ENCODE measurements at places on chromosomes 11 and 22.

DNA sequence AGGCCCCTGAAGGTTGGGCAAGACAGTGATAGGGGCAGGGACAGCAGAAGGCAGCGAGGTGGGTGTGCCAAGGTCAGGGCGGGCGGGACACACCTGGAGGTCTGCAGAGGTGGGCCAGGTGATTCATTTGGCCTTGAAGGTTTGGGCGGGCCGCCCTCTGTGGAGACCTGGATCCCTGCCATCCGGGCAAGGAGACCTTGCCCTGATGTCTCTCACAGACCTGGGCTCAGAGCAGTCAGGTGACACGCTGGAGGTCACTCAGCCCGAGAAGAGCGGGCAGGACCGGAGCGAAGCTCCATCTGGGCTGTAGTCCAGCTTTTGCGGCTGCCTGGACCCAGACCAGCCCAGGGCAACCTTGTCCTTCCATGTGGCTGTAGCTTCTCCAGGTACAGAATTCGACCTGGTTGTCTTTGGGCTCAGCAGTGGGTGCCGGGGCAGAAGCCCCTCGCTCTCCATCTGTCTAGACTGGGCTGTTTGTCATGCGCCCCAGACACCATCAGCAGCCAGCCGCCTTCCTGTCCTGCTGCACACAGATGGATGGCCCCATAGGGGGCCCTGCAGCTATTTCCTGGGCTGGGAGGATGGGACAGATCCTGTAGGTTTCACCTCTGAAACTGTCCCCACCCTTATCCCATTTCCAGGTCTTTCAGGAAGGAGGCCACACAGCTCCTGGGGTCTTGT is 3.1 kb downstream of the MRGPRG start:
- no peak for DNase-seq

DNA sequence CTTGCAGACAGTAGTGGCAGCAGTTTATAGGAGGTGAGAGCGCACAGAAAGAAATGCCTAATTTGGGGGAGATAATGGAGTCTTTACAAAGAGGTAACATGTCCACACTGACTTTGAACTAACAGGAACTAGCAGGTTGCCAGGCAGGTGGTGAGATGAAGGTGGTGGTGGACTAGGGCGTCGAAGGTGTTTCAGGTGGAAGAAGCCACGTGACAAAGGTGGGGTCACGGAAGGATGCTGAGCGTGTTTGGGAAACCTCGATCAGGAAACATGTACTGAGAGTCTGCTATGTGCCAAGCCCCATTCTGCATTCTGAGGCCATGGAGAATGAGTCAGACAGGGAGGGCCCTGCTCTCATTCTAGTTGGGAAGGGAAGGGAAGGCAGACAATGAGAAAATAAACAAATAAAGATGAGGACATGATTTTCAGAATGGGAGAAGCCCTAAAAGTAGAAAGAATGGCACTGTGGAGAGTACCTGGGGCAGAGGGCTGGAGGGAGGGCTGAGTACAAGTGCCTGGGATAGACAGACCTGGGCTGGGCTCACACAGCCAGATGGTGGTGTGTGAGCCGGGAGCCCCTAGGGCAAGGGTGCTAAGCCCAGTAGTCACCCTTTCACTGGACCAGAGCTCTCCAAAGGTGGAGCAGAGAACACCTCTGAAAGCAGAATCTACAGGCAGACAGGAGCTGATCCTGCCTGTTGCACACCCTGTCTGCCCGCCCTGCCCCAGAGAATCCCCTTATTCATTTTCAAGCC is 16.2 kb upstream of the NNMT start:
- DNase-seq = no peak

GRCh38 chr22:25875461-25875860 is 133.5 kb downstream of the MYO18B start:
- DNase-seq = no peak

- peak; percentile 90 for DNase-seq
Observed at GRCh38 chr11:17730608-17731462, 3.7 kb upstream of the KCNC1 start.

DNA sequence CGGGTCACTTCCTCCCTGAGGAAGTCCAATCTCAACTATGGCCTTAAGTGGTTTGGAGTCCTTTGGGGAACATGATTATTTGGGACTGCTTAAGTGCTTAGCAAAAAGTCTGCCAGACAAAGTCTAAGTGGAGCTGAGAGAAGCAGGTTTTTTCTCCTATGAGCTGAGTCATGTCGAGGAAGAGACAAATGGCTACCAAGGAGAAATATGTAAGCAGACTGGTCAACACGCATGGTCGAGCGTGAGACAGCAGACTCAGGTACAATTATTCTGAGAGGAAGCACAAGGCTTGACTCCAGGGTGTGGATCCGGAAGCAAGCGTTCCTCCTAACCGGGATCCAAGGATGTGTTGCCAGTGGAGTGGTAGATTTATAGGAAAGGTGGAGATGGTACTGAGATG is 30.6 kb downstream of the UBASH3B start:
- DNase-seq = no peak

- no peak for DNase-seq
Observed at GRCh38 chr11:65083134-65083833, 556 bp downstream of the CDCA5 start.

GRCh38 chr22:22396741-22397291 is 111.7 kb downstream of the ZNF280B start:
- DNase-seq = no peak

DNA sequence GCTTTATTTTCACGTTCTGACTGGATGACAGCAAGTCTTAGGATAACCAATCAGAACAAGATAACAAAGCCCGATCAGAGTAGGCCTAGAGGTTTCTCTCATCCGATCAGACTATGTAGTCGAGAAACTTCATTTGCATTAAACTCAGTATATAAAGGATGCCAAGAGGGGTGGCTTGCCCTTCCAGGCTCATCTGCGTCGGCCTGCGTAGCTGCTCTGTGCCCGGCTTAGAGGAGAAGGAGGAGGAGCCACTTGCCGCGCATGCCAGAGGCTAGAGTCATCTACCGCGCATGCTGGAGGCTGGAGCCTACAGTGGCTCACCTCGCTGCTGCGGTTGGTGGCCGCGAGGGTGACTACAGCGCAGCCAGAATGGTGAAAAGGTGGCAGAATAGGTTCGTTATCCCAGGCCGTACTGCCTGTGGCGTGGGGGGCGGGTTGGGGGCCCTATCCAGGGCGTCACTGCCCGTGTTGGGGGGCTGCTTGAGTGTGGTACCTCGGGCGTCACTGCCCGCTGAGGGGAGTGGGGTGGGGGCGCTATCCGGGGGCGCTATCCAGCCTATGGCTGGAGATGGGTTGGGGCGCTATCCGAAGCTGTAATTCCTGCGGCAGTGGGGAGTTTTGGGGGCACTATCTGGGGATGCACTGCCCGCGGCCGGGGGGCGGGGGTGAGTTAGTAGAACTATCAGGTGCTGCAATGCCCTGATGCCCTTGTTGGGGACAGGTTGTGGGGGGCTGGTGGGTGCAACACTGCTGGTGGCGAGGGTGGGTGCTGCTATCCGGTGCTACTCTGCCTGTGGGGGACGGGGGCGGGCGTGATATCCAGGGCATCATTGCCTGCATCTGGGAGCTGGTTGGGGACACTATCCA is at the start of gene RFPL2:
RFPL2 (minus strand) TSS at position 218 of the 867 bp plus-strand sequence. CDS start 2,622 bp downstream, outside the sequence.
- DNase-seq = peak; percentile 63

DNA sequence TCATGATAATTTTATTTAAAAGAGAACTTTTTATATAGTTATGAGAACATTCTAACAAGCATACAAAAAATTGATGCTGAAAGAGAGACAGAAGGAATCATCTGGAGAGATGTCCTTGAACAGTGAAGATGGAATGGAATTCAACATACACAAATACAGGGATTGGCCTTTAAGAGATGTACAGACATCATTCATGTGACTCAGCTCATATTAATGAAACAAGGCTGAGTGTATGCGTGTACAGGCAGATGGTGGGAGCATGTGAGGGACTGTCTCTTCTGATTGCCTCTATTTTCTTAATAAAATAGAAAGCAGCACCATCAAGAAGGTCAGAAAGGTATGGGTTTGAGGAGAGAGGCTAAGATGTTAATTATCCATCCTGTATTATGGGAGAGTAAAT is 793.3 kb downstream of the CNTN5 start:
- DNase-seq = no peak

DNA sequence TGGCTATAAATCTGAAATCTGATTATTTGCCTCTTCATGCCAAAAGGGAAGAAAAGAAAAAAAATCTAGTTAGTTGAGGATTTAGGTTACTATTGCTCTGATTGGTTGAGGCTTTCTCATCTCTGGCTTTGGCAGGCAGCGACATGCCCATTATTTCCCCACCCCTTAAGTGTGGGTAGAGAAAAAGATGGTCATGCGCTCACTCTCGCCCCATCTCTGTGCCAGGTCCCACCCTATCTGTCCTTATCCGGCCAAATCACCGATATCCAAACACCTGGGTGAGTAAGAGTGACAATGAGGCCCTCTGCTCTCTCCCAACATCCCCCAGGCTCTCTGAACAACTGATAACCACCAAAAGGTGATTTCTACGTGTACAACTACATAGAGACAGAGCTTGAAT is 31.2 kb upstream of the SNX19 start:
- no peak for DNase-seq

GRCh38 chr22:19844377-19845053 is 10.2 kb downstream of the GNB1L start:
- peak; percentile 74 for DNase-seq

DNA sequence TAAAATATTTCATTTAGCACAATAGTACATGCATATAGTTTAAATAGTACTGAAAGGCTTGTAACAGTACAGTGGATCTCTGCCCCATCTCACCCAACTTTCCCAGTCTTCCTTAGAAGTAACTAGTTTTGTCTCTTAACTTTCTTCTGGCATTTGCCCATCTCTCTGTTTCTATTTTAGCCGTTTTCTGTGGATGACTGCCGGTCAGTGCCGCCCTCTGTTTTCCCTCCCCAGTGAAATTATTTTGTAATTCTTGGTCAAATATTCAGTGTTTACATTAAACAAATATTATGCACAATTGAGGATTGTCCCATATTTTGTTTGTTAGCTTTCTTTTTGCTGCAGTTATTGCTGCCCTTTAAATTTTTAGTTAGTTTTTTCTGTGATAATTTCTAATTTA is 8.3 kb downstream of the PDHX start:
- no peak for DNase-seq

DNA sequence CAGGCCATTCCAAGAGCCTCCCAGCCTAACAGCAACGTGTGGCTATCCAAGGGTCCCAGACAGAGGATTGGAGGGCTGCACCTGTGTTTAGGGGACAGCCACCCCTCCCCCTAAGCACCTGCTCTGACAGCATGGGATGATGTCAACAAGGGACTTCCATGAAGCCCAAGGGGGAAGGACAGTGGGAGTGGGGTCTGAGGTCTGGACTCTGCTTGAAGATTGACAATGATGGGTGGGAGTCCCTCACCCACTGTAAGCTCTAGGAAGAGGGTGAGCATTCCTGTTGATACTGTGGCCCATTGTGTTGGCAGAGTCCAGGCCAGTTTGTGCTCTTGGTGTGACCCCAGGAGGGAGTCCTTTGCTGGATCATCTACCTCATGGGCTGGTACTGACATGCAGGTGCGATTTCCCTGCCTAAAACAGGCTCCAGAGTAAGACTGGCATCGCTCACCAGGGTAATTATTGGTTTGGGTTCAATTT is 46.9 kb upstream of the TUB start:
- no peak for DNase-seq

- peak; percentile 74 for DNase-seq
Observed at GRCh38 chr22:37627545-37627944, 11.9 kb upstream of the SH3BP1 start.

- peak; percentile 78 for DNase-seq
Observed at GRCh38 chr11:6315811-6316425, 4.4 kb downstream of the CAVIN3 start.

GRCh38 chr11:70671083-70671482 is 272.8 kb downstream of the CTTN start:
- DNase-seq = no peak

DNA sequence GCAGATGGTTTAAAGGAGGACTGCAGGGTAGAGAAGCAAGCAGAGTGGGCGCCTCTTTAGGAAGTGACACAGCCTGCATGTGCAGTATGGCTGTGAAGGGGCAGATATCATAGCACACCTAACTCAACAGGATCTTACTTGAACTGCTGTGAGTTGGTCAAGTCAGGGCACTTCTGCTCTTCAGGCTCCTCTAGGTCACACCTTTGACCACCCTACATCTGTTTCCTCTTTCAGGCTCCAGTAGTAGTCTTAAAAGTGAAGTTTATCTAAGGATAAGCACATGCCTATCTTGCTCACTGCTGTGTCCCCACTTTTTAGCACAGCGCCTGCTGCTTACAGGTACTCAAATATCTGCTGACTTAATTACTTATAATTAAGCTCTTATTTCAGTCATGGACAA is 6.5 kb downstream of the MRPL16 start:
- DNase-seq = no peak

GRCh38 chr11:68819362-68819761 is 22.4 kb downstream of the CPT1A start:
- no peak for DNase-seq

DNA sequence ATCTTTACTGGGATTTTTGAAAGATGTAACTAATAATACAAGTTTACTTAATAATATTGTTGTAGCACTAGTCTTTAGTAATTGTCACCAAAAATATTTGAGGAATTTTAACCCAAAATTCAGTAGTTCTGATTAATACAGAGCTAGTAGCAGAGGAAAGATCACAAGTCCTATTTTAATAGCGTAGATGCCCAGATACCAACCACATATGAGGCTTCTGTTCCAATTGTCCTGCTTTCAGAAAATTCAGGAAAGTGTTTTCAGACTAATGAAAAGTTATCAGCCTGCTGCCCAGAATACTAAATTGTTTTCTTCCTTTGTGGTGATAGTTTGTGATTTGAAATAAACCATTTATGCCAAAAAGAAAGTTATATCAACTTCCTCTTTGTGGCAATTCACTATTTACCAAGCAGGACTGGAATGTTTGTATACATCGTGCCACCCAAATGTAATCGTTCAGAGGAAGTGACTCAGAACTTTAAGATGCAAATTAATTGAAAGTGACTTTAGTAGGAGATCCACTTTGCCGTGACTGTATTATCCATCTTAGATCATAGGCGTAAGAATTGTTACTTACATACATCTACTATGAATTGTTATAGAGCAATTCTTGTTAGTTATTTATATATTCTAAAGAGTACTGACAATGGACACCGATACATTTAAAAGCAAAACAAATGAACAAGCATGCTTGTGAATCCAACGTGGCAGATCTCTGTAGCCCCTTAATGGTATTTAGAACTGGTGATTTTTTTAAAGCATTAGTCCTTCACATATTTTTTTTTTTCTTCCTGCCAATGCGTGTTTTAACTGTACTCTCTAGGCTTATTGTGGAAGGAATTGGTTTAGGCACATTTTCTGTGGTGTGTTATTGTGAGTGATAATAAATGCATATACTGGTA is 231.0 kb downstream of the DDX10 start:
- no peak for DNase-seq

DNA sequence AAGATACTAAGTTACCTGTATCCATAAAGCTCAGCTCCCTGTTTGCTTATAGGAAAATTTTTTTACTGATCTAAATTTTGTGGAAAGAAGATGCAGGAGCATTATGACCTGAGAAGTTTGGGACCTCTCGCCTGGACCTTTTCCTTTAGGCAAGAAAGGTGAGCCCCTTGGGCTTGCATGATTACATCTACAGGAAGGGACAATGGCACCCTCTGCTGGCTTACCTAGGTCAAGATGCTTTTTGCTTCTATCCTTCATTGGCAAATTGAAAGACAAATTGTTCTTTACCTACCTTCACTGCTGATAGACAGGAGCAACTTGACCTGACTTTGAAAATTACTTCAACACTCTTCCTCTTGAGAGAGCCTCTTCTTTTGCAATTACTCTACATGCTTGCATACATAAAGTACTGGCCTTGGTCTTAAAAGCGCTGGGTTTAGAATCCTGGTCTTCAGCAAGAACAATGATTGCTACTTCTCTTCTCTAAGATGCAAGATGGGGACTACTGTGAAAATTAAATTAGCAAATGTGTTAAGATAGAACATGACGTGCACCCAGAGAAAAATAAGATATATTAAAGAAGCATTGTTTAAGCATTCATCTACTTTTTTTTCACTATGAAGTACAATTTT is 147.2 kb downstream of the TRPC6 start:
- peak; percentile 55 for DNase-seq

All from Ammon's horn (tissue), 1 donor.